ENCODE measurements at places on chromosomes 13 and 19.

- DNase-seq, result no peak
These were observed 7.2 kb downstream of the GJB2 start for GRCh38 chr13:20185366-20186056.

DNA sequence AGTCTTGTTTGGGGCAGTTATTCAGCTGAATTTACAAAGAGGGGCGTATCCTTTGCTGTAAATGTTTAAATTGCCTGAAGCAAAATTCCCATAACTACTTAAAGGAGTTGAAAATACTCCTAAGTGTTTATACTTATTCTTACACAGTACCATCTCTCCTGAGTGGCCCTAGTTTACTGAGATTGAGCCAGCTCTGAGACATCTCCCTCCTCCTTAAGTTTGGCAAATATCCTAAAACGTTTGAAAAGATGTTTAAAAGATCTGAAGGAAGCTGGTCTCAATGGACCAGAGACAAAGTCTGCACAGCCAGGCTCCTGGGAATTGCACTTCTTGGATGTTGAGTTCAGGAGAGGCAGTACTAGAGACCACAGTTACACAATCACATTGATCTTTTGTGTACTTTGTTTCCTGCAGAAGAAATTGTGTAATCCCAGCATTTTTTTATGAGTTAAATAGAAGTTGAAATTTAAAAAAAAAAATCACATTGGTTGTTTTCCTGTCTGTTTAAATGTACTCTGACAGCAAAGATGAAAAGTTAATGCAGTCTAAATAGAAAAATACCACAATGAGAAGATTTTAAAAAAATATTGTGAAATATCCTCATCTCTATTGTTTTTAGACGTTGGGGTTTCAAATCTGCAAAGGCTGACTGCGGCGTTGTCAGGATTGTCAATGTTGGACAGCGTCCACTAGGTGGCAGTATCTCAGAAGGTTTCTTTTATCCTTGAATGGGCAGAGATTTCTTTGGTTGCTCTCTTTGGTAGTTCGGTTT lies 20.7 kb downstream of the TNFSF11 start:
- peak; percentile 71 for DNase-seq

DNA sequence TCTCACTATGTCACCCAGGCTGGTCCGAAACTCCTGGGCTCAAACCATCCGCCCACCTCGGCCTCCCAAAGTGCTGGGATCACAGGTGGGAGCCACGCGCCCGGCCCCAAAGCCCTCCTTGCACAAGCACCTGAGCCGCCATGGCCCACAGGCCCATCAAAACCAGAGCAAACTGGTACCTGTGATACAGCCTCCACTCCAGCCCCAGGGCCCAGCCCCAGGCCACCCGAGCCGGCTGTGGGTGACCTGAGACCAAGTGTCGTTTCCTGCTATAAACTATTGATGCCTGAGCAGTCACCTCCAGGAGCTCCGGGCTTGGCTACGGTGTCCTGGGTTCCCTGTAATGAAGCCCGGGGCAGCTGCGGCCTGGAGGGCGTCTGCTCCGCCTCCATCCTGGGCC lies 9.7 kb upstream of the PTBP1 start:
- no peak for DNase-seq

- DNase-seq, result no peak
These were observed 86.7 kb upstream of the TNFSF11 start for GRCh38 chr13:42487221-42487620.

- no peak for DNase-seq
These were observed 12.8 kb downstream of the SHC2 start for GRCh38 chr19:447816-448560.

DNA sequence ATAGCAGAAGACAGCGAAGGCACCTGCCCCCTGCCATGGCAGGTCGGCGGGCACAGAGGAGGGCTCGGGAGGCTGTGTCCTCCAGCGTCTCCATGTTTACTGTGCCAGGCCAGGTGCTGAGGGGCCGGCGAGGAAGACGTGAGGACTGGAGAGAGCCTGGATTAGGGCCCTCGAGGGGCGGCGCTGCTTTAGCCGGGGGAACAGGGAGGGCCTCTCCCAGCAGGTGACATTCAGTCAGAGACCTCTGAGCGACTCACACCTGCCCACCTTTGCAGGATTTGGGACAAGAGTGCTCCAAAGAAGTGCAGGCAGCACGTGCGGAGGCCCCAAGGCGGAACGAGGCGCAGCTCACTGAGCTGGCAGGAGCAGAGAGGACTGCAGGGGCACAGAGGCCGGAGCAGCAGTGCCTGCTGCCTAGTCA lies 17.6 kb downstream of the KDM4B start:
- no peak for DNase-seq

DNA sequence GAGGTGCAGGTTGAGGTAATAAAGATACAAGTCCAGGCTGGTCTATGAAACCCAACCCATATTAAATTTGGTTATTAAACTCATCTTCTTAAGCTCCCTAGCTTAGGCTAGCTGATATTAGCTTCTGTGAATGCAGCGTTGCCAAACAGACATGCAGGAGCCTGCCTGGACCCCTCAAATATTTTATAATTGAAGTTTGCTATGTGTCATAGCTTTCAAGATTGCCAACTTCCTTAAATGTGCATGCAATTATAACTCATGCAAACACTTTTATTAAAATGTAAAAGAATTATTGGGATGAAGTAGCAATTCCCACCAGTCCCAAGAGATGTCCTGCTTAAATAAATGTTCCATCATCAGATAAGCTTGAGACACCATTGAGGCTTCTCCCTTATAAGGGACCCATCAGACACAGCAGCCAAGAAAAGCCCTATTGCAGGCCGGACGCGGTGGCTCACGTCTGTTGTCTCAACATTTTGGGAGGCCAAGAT lies 51.3 kb downstream of the MBNL2 start:
- no peak for DNase-seq

DNA sequence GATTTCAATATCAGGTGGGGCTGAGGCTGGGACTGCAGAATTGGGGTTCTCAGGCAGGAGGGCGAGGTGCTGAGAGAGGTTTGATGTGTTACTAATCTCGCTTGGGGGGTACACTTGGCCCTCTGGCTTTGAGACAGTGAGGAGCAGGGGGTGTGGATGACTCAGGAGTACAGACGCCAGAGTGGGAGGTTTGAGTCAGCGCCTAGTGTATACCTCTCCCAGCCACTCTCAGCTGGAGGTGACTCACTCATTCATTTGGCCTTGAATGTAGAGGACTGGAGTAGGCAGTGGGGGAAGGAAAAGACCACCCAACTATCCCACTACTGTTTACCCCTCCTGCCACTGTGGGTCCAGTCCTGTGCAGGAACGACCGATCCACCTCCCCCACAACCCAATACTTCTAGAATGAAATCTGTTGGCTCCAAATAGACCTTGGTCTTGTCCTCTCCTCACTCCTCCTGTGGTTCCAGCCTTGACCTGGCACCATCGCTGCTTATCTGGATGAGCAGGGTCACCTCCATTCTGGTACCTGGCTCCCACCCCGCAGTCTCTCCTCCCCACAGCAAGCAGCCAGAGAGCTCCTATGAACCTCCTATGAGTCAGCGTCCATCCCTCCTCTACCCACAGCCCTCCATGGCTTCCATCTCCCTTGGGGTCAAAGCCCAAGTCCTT lies 20.1 kb upstream of the ZNRF4 start:
- DNase-seq, result no peak

GRCh38 chr19:42440357-42441048 lies 2.2 kb downstream of the CXCL17 start:
- DNase-seq, result peak; percentile 32

DNA sequence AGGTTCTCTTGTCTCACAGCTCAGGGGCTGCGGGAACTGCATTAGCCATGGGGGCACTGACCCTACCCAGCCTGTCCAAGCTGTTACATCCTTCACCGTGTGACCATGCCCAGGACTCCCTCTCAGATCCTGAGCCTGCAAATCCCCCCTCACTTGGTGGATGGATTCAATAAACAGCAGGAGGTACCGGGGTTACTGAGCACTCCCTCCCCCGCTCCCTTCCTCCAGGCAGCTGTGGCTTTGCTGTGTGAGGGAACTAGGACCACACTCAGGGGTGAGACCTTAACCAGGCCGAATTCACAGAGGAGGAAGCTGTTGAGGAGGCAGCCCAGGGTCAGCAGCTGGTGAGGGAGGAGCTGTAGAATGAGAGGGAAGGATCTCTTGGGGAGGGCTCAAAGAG lies 27.0 kb upstream of the CEACAM1 start:
- DNase-seq, result no peak

- peak; percentile 52 for DNase-seq
These were observed 90.5 kb upstream of the AKAP11 start for GRCh38 chr13:42181381-42181953.

DNA sequence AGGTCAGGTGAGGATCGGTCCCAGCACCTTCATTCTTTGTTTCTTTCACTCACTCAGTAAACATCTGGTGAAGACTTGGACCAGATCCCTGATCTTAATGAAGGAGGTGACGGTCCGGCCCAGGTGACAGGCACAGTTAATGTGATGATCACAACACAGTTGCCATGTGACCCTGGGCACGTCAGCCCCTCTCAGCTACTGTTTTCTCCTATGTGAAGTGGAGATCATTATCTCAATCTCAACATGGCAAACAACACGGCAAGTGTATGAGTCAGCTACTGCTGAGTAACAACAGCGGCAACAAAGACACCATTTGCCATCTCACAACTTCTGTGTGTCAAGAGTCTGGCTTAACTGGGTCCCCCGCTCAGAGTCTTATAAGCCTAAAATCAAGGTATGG lies 74.6 kb downstream of the GNG7 start:
- no peak for DNase-seq

DNA sequence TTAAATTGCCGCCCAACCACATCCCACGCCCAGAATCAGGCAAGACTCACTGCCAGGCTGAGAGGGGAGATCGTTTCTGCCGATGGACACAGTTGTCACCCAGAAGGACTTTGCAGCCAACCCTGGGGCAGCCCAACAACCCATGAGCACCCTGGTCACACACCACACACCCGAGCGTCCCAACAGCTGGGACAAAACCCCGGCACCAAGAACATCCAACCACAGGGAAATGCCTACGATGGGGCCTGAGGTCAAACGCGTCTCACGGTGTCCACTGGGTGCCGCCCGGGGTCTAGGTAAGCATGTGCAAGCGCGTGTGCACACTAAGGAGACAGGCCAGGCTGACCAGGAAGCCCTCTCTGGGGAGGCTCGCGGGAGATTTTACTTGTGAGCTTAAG lies 13.0 kb downstream of the LMNB2 start:
- DNase-seq, result no peak

GRCh38 chr13:106418556-106418955 lies 116.9 kb downstream of the EFNB2 start:
- DNase-seq, result peak; percentile 18

GRCh38 chr13:29849731-29850212 lies 645 bp downstream of the UBL3 start:
- no peak for DNase-seq

DNA sequence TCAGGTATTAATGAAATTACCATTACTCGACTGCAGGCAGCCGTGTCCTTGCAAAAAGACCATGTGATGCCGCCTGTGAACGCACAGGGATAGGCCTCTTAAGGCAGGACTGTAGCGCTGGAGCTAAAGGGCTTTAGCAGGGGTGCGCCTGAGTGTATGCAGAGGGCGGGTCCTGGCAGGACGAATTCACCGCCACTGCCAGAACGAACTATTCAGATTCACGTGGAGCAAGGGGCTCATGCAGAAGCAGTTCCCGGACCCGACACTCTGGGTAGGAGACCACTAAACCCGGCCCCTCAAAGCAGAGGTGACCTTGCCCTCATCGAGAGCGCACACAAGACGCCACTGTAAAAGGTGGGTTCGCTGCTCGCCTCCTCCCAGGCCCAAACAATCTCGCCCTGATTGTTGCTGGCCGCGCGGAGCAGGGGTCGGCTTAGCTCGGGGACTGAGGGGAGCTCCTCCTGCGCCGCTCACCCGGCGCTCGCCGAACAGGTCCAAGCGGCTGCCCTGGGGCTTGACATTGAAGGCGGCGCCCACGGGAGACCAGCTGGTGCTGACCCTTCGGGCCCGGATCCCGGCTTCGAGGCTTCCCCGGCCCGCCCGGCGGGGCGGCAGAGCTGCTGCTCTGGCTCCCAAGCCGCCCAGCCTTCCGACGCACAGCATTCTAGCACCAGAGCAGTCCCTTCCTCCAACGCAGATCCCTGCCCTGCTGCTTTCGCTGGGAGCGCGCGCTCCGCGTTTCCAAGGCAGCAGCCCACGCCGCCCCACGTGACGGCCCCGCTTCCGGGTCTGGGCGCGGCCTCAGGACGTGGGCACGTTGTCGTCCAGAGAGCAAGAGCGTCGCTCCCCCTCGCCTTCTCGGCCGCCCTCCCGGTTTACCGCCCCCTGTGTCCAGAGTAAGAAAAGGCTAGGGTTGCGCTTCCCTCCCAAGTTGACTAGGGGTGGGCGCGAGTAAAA lies at the start of gene MIPEP:
MIPEP (minus strand) TSS at position 743 of the 957 bp plus-strand sequence; CDS start at position 663, 80 bp downstream.
- DNase-seq, result peak; percentile 93

DNA sequence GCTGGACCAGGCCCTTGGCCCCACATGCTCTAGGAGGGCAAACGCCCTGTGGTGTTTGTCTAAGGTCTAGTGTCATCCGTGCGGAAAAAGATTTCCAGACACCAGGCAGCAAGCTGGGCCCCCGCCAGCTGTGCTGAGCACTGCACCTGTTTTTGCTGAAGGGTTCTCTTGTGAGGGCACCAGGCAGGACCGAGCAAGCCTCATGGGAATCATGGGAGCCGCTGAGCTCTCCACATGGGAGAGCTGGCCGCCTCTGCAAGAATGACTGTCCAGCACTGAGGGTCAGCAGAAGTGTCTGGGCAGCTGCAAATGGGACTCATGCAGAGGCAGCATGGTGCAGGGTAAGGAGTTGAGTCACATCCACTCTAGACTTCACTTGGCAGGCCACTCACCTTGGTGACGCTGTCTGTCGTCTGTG lies 12.0 kb downstream of the B3GNT8 start:
- DNase-seq, result no peak

DNA sequence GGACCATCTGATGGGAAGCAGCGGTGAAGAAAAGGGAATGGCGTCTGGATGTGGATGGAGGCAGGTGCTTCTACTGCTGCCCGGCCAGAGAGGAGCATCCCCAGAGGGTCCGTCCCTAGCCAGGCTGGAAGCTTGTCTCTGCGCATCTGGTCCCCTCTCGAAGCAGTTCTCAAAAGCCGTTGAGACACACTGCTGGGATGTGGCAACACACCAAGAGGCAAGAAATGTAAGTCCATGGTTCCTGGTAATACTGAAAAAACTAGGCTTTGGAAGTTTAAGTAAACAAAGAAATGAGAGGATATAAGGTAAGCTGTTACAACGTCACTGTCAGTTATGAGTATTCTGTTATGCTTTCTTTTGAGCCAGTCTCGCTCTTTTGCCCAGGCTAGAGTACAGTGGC lies 15.1 kb upstream of the FFAR2 start:
- DNase-seq, result no peak

DNA sequence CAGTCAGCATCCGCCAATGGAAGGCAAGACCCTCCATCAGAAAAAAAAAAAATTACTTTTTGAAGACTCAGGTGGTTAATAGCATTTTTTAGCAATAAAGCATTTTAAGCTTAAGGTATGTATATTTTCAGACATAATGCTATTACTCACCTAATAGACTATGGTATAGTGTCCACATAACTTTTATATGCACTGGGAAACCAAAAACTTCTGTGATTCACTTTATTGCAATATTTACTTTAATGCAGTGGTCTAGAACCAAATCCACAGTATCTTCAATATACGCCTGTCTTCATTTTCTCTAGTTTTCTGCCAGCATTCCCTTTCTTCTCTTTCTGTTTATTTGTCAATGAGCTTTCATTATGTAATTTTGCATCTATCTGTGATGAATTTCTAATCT lies 418.1 kb downstream of the SLITRK6 start:
- no peak for DNase-seq

- DNase-seq, result no peak
These were observed 5.0 kb downstream of the ANKRD24 start for GRCh38 chr19:4187313-4188122.

- no peak for DNase-seq
These were observed 8.0 kb downstream of the RPL36 start for GRCh38 chr19:5697890-5698634.
